ENCODE measurements at places on chromosomes 1 and 21.

GRCh38 chr1:2188336-2188735 lies 6.2 kb downstream of the FAAP20 start:
- no peak for DNase-seq

DNA sequence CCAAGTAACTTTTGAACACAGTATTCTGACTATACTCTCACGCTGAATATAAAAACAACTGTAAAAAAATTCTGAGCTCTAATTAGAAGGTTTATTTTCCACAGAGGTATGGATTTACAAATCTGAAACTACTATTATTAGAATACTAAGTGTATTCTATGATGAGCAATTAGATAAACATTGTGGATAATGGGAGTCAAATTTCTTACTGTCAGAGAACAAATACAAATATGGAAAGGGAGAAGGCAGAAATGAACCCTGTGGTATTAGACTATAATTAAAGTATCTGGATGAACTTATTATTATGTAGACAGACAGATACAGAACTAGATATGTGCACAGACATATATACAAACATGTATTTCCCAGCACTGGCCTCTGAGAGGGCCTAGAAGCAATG lies 22.6 kb downstream of the ALDH9A1 start:
- DNase-seq = no peak

GRCh38 chr1:78045926-78046778 lies at the start of gene GIPC2:
Gene GIPC2, plus strand, starts transcription at chr1:78045966. Its CDS starts 129 bp downstream, at chr1:78046095.
- DNase-seq = no peak

DNA sequence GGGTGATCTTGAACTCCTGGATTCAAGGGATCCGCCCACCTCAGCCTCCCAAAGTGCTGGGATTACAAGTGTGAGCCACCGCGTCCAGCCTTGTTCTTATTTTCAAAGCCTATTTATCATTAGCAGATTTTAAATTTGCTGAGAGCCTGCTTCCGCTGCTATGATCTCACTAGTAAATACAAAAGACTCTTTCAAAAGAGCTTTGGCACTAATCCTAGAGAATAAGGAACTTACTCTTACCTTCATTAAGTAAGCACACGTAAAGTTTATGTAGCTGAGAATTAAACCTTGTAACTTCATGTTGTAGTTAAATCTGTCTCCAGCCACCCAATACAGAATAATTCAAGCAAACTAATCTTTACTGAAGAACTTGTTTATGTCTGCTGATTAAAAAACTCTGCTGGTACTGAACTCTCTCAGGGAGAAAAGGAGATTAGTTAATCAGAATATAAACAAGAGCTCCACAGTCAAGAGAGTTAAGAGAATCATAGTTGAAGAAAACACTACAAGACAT lies 72.3 kb downstream of the RUSC1 start:
- DNase-seq = peak; percentile 5

Data from non-pigmented ciliary epithelial cell (primary cell).